Thyroid gland (tissue), 4 donors: ENCODE measurements at places on chromosomes 6 and 20. TPM values are rescaled to one million over a fixed set of nuclear protein-coding genes. Genes with fewer than 3 reads are reported as not detected.

Gene OSTM1
- 41.0 TPM for total RNA-seq

- DNase-seq, result peak; percentile 88
- H3K4me1 ChIP-seq, result peaks cover 75% of the 10 kb centered on the region
- H3K27me3 ChIP-seq, result no peaks in the 10 kb centered on the region
- peak overlapping the region; percentile 97 for H3K27ac ChIP-seq
- H3K4me3 ChIP-seq, result no peak overlapping the region
Observed at GRCh38 chr6:139979021-139979725, 604.7 kb upstream of the CITED2 start.

DNA sequence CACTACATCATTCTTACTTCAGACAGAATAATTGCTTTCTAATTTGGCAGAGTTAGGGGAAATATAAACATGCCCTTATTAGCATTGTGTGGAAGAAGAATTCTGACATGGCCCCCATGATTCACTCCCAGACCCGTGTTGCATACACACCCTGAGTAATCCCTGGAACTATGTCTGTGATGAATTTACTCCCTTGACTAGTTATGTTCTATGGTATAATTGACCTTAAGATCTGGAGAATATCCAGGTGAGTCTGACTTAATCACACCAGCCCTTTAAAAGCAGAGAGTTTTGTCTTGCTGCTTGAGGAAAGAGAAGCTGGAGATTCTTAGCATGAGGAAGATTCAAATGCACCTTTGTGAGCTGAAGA, 262.9 kb downstream of the SOX4 start:
- H3K36me3 ChIP-seq, result no peaks in the 10 kb centered on the region
- no peaks in the 10 kb centered on the region for H3K27me3 ChIP-seq
- H3K4me1 ChIP-seq, result no peaks in the 10 kb centered on the region
- DNase-seq, result no peak
- no peak overlapping the region for H3K4me3 ChIP-seq

DNA sequence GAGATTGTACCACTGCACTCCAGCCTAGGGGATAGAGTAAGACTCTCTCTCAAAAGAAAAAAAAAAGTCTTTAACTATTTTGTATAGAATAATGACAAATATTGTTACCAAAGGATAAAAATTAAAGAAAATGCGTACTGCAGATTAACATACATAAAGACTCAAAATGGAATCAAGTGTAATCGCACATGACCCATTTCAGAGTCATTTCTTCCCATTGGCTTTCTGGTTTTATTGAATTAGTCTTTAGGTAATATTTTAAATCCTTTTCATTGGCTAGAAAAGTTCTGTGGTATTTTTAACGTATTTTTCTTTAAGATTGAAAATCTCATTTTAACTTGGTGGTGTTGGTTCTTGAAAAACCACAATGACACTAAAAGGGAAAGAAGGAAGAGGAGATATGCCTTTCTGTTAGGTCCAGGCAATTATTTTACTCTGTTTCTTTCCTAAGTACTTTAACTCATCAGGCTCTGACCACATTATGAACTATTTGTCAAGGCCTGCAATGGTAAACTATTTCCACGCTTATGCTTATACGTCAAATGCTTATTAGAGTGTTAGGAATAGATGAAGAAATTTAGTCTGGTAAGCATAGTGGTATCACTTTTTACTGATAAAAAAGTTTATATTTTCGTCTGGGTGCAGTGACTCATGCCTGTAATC, 52.3 kb downstream of the PLEKHG1 start:
- H3K27me3 ChIP-seq, result no peaks in the 10 kb centered on the region
- no peak overlapping the region for H3K4me3 ChIP-seq
- H3K27ac ChIP-seq, result no peak overlapping the region
- H3K36me3 ChIP-seq, result no peaks in the 10 kb centered on the region
- no peak for DNase-seq
- no peaks in the 10 kb centered on the region for H3K4me1 ChIP-seq

DNA sequence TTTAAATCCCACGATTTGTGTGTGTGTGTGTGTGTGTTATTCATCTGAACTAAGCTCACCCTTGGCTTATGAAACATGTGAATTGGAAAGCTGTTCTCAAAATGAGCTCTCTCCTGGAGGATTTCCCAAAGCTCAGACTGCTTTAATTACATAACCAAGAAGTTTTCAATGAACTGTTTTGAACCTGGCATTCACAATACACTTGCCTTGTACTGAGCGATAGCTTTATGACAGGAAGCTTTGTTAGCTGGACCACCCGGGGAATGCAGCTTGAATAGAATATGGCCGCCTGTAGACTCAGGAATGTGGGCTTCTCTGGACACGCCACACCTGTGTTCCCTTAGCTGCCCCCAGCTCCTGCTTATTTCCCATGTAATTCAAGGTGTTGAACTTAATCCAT, 71.4 kb upstream of the PREP start:
- H3K27ac ChIP-seq, result no peak overlapping the region
- no peak overlapping the region for H3K4me3 ChIP-seq
- H3K27me3 ChIP-seq, result no peaks in the 10 kb centered on the region

Gene JPH2
- 0.67 TPM for total RNA-seq

- H3K4me3 ChIP-seq, result no peak overlapping the region
- H3K27me3 ChIP-seq, result no peaks in the 10 kb centered on the region
- peaks cover 19% of the 10 kb centered on the region for H3K4me1 ChIP-seq
- no peak overlapping the region for H3K27ac ChIP-seq
Observed at GRCh38 chr20:24694727-24695528, 225.5 kb downstream of the SYNDIG1 start.

- no peak for DNase-seq
- no peaks in the 10 kb centered on the region for H3K4me1 ChIP-seq
- H3K4me3 ChIP-seq, result no peak overlapping the region
- no peaks in the 10 kb centered on the region for H3K27me3 ChIP-seq
- H3K27ac ChIP-seq, result no peak overlapping the region
- no peaks in the 10 kb centered on the region for H3K36me3 ChIP-seq
Observed at GRCh38 chr6:146127447-146128215, 98.8 kb downstream of the GRM1 start.

- H3K27me3 ChIP-seq, result no peaks in the 10 kb centered on the region
- no peaks in the 10 kb centered on the region for H3K36me3 ChIP-seq
- no peaks in the 10 kb centered on the region for H3K4me1 ChIP-seq
- peak; percentile 19 for DNase-seq
- H3K4me3 ChIP-seq, result no peak overlapping the region
- no peak overlapping the region for H3K27ac ChIP-seq
Observed at GRCh38 chr20:52060794-52061714, 130.5 kb downstream of the ZFP64 start.

DNA sequence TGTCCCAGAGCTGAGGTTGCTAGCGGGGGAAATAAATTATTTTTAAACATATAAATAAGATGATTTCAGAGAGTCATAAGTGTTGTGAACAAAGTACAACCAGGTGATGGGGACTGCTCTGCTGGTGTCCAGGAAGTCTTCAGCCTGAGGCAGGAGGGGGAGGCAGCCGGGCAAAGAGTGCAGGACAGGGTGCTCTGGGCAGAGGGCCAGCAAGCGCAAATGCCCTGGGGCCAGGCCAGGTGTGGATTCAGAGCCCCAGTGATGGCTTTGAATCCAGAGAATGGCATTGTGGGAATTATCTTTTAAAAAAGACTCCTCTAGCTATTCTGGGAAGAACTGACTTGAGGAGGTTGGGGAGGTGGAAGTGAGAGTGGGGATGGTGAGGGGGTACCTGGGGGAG, 1.6 kb downstream of the CLPSL1 start:
- peaks cover 12% of the 10 kb centered on the region for H3K27me3 ChIP-seq
- H3K36me3 ChIP-seq, result no peaks in the 10 kb centered on the region
- no peaks in the 10 kb centered on the region for H3K4me1 ChIP-seq
- DNase-seq, result no peak
- H3K27ac ChIP-seq, result no peak overlapping the region

Gene CHD6
- 83.8 TPM for total RNA-seq

GRCh38 chr20:1376408-1377270, 16.2 kb downstream of the FKBP1A start:
- no peak for DNase-seq
- H3K27me3 ChIP-seq, result no peaks in the 10 kb centered on the region
- H3K4me3 ChIP-seq, result no peak overlapping the region
- no peak overlapping the region for H3K27ac ChIP-seq

- H3K27me3 ChIP-seq, result no peaks in the 10 kb centered on the region
- no peak overlapping the region for H3K4me3 ChIP-seq
- H3K4me1 ChIP-seq, result no peaks in the 10 kb centered on the region
- no peak overlapping the region for H3K27ac ChIP-seq
- no peak for DNase-seq
- no peaks in the 10 kb centered on the region for H3K36me3 ChIP-seq
Observed at GRCh38 chr6:141866731-141867497, 265.8 kb upstream of the GJE1 start.

DNA sequence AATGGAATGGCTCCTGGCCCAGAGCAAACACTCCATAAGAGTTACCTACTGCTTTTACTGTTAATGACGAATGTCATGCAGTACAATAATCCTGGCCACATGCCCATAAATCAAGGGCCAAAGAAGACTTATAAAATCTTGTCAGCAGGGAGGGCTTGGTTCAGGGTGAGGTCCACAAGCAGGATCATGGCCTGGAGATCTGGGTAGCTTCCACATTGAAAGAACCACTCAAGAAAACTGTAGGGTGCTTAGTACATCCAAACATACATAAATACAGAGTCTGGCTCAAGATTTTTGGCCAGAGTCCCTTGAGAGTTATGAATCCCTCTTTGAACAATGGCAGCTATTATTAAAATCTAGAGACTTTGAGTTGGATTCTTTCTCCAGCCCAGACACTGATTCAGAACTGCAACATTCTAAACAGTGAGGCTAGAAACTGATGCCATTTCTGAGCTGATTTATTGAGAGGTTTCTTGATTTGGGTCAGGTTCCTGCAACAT, 188.7 kb downstream of the CDC5L start:
- DNase-seq, result no peak
- H3K4me3 ChIP-seq, result no peak overlapping the region
- no peaks in the 10 kb centered on the region for H3K27me3 ChIP-seq
- H3K36me3 ChIP-seq, result no peaks in the 10 kb centered on the region

Gene FAM162B
- total RNA-seq, result 17.2 TPM

Gene IL20RA
- total RNA-seq, result 8.1 TPM

DNA sequence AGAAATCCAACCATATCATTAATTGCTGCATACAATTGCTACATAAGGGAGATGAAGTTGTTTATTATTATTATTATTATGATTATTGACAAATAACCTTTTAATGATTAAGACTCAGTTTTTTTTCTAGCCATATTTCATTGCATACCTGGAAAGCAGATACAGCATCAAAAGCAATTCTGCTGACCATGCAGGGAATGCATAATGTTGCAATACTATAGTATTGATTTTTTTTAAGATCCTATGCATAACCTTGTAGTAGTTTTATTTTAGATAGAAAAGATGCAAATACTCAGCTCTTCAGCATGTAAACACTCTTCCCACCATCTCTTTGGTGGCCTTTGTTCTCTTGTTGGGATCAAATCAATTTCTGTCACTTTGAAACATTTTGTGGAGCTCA, 300.9 kb upstream of the MAP3K7 start:
- no peaks in the 10 kb centered on the region for H3K27me3 ChIP-seq
- H3K4me1 ChIP-seq, result no peaks in the 10 kb centered on the region
- H3K36me3 ChIP-seq, result no peaks in the 10 kb centered on the region
- no peak for DNase-seq
- H3K4me3 ChIP-seq, result no peak overlapping the region

Gene NOTCH4
- total RNA-seq, result 37.9 TPM

GRCh38 chr6:161132384-161132783, 140.8 kb downstream of the MAP3K4 start:
- no peaks in the 10 kb centered on the region for H3K36me3 ChIP-seq
- H3K4me1 ChIP-seq, result peaks cover 9% of the 10 kb centered on the region
- no peaks in the 10 kb centered on the region for H3K27me3 ChIP-seq

Gene C20orf204
- total RNA-seq, result 0.54 TPM

- no peak overlapping the region for H3K27ac ChIP-seq
- H3K36me3 ChIP-seq, result peaks cover 10% of the 10 kb centered on the region
- DNase-seq, result no peak
- no peaks in the 10 kb centered on the region for H3K27me3 ChIP-seq
Observed at GRCh38 chr20:3235666-3236324, 3.2 kb downstream of the SLC4A11 start.

DNA sequence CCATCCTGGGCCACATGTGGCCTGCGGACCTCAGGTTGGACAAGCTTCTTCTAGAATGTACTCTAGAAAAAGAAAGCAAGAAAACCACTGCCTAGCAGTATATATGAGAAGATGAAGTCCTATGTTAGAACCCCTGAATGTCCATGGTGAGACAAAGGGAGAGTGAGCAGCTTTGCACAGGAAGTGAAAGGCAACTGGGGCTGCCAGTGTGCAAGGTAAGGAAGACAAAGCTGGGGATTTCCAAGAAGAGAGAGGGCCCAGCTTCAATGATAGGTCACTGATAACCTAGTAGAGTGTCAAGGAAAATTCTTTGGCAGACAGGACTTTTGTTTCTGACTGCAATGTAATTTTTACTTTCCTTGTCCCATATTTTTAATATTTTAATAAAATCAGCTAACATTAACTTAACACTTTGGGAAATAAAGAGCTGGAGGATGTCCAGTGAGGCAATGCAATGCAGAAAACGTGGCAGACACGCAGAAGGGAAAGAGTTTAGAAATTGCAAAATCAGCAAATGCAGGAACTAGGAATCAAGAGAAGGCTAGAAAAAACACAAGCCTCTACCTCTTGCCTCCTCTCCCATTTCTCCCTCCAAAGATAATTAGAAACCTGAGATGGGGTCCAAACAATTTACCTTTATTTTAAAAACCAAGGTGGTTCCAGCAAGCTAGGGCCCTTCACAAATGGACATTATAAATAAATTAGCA, 47.4 kb downstream of the CYP39A1 start:
- no peak overlapping the region for H3K27ac ChIP-seq
- no peak overlapping the region for H3K4me3 ChIP-seq
- H3K27me3 ChIP-seq, result no peaks in the 10 kb centered on the region
- H3K4me1 ChIP-seq, result no peaks in the 10 kb centered on the region
- DNase-seq, result no peak

GRCh38 chr20:48944663-48945297, 23.3 kb downstream of the ARFGEF2 start:
- DNase-seq, result no peak
- peaks cover 13% of the 10 kb centered on the region for H3K36me3 ChIP-seq
- no peak overlapping the region for H3K4me3 ChIP-seq
- H3K27me3 ChIP-seq, result no peaks in the 10 kb centered on the region
- peak overlapping the region; percentile 50 for H3K27ac ChIP-seq
- peaks cover 34% of the 10 kb centered on the region for H3K4me1 ChIP-seq

DNA sequence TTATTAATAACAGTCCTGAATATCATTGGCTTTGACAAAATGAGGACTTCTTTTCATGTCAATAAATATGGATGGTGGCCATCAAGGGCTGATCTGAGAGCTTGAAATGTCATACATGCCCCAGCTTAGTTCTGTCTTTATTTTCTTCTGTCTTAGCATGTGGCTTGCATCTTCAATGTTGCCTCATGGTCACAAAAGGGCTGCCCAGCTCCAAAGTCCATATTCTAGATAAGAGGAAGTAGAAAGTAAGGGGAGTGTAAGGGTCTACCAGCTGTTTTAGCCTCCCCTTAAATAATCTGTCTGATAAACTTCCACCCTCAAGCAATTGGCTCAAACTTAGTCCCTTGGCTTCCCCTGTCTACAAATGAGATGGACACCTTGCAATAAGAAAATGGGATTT, 14.2 kb downstream of the BTN2A1 start:
- no peak overlapping the region for H3K4me3 ChIP-seq
- DNase-seq, result no peak
- no peaks in the 10 kb centered on the region for H3K4me1 ChIP-seq
- H3K27ac ChIP-seq, result no peak overlapping the region
- H3K27me3 ChIP-seq, result no peaks in the 10 kb centered on the region
